ENCODE measurements at places on chromosomes 5 and 9.

DNA sequence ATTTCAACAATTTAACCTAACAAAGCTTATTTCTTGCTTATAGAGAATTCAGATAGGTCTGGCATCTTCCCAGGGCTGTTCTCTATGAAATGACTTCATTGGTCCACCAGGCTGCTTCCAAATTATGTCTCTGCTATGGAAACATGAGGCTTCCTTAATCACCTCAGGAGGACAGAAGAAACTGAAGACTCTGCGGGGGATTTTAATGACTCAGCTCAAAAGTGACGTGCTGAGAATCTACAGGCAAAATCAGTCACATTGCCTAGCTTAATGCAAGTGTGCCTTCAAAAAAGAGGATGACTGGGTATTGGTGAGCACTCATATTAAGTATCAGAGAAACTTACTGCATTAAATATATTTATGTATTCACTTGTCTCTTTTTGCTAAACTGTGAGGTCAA, 315.5 kb upstream of the RGMB start:
- DNase-seq = no peak

DNA sequence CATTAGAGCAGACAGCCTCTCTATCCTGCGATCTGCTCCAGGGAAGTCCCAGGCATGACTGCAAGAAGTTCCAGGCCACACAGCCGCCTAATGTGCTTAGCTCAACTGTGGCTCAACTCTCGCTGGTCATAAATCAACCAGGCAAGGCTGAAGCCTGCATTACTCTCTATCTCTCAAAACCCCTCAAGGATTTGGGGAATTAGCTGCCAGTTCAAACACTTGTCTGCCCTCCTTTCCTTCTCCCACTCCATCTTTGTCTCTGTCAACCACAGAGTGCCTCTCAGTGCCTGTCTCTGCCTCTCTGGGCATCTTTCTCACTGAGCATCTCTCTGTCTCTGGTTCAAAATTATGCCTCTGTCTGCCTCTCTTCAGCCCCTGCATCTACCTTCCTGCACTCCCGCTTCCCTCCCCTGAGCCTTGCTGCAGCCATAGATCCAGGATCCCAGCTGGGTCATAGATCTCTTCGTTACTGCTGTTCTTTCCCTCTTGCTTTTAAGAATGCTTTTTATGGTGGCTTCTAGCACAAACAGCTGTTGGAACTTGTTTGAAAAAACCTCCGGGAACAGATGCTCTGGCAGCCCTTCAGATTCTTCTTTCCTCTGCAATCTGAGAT, 27.9 kb upstream of the GALNT10 start:
- no peak for DNase-seq

DNA sequence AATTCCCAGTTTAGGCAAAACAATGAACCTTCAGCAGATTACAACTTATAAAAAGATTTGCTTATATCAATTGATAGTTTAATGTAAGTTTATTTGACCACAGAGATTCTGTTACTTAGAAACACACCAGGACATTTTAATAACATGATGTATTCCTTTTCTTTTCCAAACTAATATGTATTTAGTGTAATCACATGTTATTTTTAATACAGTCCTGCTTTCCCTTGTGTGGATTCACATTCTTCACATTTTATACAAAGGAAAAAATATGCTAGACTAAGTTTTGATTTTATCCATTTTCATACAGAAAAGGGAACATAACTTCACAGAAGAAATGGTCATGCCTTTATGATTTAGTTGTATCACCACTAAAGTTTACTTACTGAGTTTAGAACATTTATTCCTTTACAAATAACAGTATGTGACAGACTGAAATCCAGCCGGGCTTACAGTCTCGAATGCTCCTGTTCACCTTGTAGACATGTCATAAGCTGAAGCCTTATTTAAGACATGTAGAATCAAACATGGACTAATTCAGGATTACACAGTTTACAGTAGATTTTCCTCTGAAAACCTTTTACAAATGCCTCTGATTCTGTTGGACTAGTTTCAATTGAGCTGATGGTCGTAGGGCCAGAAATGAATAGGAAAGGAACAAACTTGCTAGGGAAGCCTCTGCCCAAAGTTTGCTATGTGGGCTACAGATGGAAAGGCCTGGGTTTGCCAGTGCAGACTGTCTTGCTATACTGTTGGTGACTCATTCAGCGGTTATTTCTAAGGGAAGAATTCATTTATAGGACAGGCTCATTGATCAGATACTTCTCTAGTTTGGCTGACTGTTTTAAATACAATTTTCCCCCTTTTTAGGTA, 6.6 kb upstream of the ASPN start:
- no peak for DNase-seq

DNA sequence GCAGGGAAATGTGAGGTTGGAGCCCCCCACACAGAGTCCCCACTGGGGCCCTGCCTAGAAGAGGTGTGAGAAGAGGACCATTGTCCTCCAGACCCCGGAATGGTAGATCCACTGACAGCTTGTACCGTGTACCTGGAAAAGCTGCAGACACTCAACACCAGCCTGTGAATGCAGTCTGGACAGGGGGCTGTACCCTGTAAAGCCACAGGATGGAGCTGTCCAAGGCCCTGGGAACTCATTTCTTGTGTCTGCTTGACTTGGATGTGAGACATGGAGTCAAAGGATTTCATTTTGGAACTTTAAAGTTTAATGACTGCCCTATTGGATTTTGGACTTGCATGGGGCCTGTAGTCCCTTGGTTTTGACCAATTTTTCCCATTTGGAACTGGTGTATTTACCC, 535.0 kb upstream of the MEF2C start:
- DNase-seq = no peak

- no peak for DNase-seq
These were observed 57.3 kb upstream of the SLC28A3 start for GRCh38 chr9:84397822-84398221.

All from Caki2 (cell line).